Colonic mucosa (tissue), 4 donors: ENCODE measurements at places on chromosomes 2 and 18. TPM values are rescaled to one million over a fixed set of nuclear protein-coding genes. Genes with fewer than 3 reads are reported as not detected.

Gene PIEZO2
- 4.0 TPM for total RNA-seq

Gene DPP10
- 8.1 TPM for total RNA-seq

DNA sequence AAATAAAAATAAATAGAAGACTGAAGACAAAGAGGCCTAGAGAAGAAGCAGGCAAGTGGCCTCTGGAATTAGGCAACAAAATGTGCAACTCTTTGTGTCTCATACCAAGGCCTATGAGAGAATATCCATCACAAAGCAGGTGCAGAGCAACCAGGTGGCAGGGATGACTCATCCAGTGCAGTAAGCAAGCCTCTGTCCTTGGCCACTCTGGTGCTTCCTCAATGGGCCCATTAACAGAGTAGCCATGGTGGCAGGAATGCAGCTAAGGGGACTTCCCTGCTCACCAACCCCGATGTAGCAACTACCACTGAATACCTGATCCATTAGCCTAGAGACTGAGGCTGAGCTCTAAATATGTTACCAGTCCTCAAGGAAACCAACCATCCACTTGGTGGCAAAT, 11.0 kb upstream of the EPG5 start:
- H3K27me3 ChIP-seq: no peaks in the 10 kb centered on the region
- no peaks in the 10 kb centered on the region for H3K36me3 ChIP-seq
- H3K27ac ChIP-seq: no peak overlapping the region
- no peak overlapping the region for H3K4me3 ChIP-seq

DNA sequence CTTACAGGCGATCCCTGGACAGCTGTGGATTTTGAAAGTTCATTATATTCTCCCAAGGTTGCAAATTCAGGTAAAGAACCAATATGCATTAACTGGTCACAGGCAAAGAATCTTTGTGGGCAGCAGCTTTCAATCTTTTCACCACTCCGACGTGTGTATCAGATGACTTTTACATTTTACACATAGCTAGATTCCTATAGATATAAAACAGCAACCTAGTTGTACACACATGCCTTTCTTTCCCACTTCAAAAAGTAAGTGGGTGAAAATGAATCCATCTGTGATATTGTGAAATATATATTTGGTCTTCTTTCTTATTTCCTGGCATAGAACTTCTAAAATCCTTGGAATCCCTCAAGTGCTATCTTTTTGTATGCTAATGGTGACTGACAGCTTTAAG, 72.5 kb downstream of the SCG2 start:
- no peaks in the 10 kb centered on the region for H3K4me1 ChIP-seq
- H3K27ac ChIP-seq: no peak overlapping the region
- H3K27me3 ChIP-seq: no peaks in the 10 kb centered on the region
- H3K36me3 ChIP-seq: no peaks in the 10 kb centered on the region
- DNase-seq: no peak
- no peak overlapping the region for H3K4me3 ChIP-seq

- H3K36me3 ChIP-seq: no peaks in the 10 kb centered on the region
- H3K4me1 ChIP-seq: peaks cover 4% of the 10 kb centered on the region
- H3K4me3 ChIP-seq: no peak overlapping the region
- no peak for DNase-seq
- H3K27ac ChIP-seq: no peak overlapping the region
Measured at GRCh38 chr2:134288814-134289213, 34.9 kb downstream of the MGAT5 start.
